Stomach (tissue), 19 donors: ENCODE measurements at places on chromosomes 7 and 10.

GRCh38 chr7:46032942-46033341 is 111.9 kb upstream of the IGFBP3 start:
- DNase-seq = no peak

DNA sequence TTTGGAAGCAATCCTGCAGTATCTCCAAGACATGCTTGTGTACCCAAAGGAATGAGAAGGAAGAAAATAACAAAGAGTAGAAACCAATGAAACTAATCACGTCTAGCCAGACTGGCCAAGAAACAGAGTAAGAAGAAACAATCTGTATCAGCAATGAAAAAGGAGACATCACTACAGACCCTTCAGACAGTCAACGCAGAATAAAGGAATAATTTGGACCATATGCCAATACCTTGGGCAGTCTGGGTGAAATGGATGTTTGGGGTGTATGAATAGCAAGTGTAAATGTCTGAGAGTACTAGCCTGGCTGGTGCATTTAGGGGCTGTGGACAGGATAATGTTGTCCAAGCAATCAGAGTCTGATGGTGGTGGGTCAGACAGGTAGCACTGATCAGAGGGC is 61.1 kb downstream of the SLC29A4 start:
- no peak for DNase-seq

GRCh38 chr10:58348571-58349033 is 13.8 kb downstream of the UBE2D1 start:
- DNase-seq = no peak

DNA sequence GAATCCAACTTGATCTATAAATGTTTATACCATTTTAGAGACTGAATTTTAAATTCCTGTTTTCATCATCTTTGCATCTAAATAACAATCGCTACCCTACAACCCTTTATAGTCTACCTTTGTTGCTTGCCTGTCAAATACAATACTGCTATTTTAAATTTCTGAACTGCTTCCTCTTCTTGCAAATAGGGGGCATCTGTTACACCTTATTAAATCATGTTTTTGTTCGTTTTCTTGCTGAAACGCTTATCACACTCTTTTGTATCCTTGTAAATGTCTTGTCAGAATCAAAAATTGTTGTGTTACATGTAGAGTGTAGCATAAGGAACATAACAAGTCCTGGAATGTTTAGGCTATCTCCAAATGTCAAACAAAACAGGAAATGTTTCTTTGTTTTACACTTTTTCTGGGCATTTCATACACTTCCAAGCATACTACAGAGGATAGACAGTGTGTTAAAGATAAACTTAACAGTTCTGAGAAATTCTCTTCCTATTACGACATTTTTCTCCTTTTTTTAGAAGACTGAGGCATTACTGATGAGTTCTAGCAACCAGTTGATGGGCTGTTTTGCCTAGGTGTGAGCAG is 281.3 kb downstream of the GPR158 start:
- DNase-seq = no peak

DNA sequence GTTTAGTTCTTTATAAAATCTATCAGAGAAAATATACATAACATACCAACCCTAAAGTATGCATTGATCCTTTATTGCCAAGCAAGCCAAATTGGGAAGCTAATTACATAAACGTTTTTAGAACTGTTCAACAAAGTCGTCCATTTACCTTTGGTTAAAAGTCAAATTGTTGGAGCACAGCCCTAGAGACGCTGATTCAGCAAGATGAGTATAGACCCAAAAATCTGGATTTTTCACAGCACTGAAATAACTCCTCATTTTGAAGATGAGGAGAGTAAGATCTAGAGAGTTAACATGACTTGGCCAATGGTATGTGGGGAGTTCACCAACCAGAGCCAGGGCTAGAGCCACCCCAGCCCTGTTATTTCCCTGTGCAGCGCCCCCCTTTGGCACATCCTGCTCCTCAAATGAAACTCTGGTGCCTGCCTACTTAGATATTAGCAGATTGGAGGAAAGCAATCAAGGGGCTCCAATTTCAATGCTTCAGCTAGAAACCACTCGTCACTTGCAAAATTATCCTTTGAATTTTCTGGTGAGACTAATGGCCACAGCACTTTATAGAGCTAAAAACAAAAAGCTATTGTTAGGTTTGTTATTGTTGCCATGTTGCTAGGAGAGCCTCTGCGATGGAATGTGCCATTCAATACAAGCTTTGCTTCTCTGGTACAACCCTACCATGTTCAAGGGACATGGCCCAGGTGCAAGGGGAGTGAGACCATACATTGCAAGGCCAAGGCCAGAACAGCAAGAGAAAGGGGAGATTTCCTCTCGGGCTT is 132.6 kb upstream of the ZEB1 start:
- DNase-seq = peak; percentile 41

DNA sequence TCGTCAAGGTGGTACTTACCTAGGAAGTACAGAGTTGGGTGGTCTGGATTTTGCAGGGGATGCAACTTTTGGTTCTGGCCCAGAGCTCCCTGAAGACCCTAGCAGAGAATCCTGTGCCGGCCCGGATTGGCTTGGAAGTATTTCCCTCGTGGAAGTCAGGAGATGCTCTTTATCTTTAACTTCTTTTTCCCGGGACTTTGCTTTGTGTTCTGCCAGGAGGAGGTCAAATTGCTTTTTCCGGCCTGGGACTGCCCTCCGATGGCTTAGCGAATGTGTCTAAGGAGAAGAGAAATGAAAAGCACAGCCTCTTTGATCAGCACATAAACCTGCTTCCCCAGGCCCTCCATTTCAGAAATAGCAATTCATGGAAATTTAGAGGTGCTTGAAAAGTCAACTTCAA is 57.0 kb upstream of the EFCAB10 start:
- no peak for DNase-seq

DNA sequence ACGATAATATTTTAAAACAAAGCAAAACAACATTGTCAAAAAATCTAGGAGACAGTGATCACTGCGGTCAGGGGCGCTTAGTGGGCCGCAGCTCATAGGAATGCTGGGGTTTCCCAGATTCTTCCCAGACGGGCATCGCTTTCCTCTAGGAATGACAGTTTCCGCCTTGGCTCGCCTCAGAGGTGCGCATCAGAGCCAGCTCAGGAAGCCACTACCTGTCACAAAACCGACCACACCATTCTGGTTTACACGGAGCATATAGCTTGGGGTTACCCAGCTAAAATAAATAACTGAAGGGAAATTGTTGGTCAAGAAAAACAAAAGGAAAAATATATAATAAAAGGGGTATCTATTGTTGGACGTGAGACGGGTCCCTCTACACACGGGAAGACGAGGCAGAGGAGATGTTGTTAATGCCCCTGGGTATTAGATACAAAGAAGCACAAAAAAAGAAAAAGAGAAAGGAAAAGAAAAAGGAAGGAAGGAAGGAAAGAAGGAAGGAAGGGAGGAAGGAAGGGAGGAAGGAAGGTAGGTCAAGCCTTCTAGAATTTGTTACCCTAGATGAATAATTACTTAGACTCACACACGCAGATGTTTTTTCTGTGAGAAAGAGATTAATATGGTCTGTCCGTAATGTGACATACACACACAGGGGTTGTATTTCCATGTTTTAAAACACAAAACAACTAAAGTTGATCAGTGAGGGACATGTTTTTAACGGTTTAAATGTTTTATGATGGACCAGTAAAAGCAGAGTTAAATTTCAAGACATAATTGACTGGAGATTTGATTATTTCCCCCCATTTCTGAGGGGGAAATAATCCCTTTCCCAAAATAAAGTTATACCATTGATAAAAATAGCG is 292.4 kb upstream of the NFE2L3 start:
- no peak for DNase-seq

GRCh38 chr7:81140252-81140651 is 221.4 kb upstream of the SEMA3C start:
- peak; percentile 68 for DNase-seq

DNA sequence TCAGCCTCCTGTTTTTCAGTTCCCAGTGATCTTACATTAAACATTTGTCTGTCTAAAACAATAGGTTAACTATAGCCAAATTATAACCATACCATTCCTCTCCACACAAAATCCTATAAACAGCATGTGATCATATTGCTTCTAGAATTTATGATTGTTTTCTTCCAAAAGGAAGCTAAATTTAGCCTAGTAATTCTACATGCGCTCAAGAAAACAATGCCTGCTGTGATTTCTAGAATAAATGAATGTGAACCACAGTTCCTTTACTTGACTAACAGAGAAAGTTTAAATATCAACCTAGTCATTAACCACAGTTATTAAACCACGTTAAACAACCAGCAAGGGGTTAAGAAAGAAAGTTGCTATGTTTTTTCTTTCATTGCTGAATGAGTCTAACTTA is 26.4 kb downstream of the MET start:
- no peak for DNase-seq

DNA sequence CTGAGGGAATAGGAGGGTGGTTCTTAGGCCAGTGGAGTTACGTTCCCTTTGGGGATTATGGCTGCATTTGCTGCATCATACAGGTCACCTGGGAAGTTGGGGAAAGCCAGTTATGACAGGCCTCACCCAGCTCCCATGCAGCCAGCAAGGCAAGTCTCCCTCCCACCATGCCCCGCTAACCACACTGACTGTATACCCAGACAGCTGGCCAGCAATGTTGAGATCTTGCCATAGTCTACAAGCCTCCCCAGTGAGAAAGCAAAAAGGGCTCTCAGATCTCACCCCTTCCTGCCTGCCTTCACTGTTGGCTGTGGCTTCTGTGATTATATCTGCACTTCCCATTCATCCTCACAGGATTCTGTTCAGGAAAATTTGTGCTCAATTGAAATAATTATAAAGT is 133.3 kb upstream of the HGF start:
- DNase-seq = no peak
